ENCODE measurements at places on chromosomes 7 and 10.

DNA sequence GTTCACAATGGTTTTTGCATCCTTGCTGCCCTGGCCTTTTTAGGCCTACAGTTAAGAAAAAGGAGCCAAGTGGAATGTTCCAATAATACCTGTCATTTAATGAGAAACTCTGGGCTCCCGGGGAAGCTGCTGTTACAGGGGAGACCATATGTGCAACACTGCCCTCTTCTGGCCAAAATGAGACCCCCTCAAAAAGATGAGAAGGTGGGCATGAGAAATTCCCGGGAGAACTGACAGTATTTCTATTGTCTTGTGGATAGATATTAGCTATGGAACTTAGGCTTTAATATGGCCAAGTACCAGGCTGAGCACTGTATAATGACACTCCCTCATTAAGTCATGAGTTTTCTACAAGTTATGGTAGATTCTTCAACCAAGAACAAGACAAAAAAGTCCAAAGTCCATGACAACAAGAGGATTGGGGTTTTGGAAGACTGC lies 99.4 kb downstream of the CCDC3 start:
- DNase-seq: peak; percentile 3

GRCh38 chr10:32232378-32232777 lies 114.6 kb downstream of the EPC1 start:
- DNase-seq: no peak

DNA sequence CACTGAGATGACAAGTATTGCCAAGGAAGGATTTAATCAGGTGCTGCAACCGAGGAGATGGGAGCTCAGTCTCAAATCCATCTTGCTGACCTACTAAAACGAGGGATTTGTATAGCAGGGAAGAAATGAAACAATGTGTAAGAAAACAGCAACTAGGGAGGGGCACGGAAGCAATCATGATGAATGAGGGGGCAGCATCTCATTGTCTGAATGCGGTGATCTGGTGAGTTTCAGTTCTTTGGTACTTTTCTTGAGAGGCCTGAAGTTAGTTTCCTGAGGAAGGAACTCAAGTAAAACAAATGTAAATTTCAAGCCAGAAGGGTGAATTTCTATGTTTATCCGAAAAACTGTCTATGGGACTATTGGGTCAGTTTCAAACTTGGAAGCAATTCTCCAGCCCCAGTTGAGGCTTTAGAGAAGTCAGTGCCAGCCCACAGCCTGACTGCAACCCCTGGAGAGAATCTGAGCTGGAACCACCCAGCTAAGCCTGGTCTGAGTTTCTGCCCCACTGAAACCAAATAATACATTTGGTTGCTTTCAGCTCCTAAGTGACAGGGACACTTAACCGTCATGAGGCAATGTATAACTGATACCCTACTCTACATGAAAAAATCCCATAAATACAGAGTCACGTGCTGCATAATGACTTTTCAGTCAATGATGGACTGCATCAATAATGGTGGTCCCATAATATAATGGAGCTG lies 45.8 kb upstream of the TNS3 start:
- DNase-seq: no peak

GRCh38 chr7:930975-931758 lies 23.3 kb downstream of the ADAP1 start:
- no peak for DNase-seq
